ENCODE measurements at places on chromosomes 1 and 21.

DNA sequence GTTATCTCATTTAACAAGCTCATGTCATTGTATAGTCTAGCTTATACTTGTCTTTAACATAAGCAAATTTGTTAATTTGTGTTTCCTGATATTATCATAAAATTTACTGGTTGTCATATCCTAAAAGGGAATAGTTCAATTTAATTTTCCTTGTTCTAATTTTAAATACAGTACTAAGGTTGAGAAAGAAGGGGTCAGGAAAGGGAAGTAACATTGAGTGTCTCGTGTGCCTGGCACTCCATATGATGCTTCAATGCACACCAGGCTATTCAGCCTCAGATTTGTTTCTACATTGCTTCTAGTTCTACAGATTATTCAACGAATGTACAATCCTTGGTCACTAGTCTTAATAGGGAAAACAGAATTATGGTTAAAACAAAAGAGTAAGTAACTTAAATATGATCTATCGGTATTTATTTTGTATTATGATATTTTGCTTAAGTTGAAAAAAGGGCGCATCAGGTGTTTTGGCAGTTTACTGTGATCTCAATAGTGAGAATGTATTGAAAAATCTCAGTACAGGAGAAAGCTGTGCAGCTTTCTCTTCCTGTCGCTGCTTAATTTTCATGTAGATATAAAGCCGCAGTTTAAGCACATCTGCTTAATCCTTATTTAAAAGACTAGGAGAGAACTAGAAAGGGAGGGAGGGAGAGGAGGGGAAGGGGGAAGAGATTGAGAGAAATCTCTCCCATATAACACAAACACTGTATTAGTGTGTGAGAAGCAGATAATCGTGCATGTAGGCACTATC lies 13.0 kb downstream of the PTPRC start:
- no peak for DNase-seq

DNA sequence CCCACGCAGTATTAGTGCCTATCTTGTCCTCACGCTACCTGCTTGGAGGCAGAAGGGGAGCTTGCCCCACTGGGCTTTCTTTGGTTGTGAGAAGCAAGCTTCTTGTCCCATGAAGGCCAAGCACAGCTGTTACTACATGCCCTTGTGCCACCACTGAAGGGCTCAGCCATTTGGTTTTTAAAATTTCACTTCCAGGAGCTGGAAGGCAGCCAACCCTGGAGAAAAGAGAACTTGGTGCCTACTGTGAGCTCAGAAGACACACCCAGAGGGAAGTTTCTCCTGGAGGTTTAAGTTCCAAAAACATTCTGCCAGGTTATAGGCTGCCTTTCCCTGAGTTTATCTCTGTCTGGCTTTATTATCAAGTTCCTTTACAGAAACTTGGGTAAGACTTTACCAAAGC lies 187.4 kb downstream of the SLC35F3 start:
- DNase-seq = no peak

DNA sequence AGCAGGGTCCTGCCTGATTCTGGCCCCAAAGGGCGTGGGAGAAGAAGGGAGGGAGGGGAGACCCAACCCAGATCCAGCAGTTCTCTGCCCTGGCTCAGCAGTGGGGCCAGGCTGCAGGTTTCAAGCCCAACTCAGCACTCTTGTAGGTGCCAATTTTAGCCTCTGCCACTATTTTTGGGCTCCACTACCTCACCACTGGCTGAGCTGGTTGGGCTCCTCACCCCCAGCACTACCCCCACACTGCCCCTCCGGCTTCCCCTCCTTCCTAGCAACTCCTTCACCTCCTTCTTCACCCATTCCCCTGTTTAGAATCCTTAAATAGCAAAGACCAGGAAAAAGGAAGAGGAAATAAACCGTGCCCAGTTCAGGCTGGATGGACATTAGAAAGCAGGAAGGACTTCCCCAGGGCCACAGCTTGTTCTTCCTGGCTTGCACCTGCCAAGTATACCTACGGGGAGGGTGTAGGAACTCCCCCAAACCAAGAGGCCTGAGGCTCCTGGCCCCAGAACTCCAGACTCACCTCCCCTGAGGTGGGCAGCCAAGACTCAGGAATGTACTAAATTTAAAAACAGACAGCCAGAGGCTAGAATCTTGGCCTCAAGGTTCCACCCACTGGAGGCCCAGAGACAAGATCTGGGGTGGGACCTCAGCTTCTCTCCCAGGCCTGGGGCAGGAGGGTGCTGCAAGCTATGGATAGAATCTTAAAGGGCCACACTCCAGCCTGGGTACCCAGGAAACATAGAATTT lies 1.4 kb upstream of the ARHGEF2 start:
- DNase-seq = no peak

- DNase-seq = no peak
Measured at GRCh38 chr1:161932668-161933067, 91.0 kb downstream of the OLFML2B start.

- no peak for DNase-seq
Measured at GRCh38 chr1:210340841-210341240, 12.1 kb downstream of the HHAT start.

DNA sequence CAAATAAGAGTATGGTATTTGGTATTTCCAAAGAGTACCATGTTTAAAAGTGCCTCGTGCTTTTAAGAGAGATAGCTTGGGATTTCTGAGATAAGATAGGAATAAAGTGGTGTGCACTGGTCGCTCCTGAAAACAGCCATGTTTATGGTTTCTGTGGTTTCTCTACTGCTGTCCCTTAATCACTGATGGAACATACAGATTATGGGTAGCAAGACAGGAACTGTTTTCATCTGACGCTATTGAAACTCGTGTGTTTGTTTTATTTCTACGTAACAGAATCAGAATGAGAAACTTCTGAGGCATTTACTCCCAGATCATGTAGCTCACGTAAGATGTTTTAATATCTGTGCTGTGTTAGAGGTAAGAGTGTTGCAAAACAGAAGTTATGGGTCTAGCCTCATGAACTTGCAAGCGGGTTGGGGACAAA lies 126.0 kb downstream of the KIAA0319L start:
- no peak for DNase-seq

DNA sequence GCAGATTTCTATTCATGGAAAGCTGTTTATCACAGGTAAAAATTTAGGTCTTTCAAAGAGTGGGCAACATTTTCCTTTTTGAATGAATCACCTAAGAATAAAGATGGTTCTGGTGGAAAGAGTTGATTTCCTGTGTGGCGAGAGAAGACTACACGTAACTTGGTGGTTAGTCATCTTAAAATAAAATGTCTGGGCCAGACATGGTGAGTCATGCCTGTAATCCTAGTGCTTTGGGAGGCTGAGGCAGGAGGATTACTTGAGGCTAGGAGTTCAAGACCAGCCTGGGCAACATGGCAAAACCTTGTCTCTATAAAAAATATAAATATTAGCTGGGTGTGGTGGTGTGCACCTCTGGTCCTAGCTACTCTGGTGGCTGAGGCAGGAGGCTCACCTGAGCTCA lies 65.7 kb downstream of the DISP1 start:
- DNase-seq = no peak

- DNase-seq = no peak
Measured at GRCh38 chr1:64675718-64676345, 69.0 kb upstream of the RAVER2 start.

- no peak for DNase-seq
Measured at GRCh38 chr1:236416165-236416564, 22.1 kb downstream of the EDARADD start.

DNA sequence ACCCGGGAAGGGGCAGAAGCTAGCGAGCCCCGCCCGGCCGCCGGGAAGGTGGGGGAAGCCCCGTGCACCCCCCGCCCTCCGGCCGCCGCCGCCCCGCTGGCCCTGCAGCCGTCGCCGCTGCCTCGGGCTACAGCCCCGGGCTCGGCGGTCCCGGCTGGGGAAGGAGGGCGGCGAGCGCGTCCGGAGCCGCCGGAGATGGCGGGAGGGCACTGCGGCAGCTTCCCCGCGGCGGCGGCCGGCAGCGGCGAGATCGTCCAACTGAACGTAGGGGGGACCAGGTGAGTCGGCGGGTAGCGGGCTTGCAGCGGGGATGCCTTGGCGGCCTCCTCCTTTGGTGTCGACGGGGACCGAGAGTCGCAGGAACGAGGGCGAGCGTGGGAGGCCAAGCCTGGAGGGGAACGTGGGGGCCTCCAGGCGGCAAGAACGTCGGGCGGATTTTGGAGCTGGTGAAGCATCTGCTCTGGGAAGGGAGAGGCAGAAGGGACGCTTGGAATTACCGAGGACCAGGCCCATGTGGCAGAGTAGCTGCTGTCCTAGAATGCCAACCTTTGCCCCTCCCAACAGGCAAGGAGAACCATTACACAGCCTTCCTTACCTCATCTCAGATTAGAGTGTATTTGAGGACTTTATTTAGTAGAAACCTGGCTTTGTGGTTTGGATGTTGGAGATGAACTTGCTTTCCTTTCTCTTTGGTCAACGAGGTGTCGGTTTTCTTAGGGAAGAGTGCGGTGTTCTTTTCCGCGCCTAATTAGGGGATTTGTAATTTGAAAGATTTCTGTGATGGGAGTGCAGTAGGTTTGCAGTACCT lies 591 bp downstream of the KCTD3 start:
- DNase-seq = peak; percentile 19

DNA sequence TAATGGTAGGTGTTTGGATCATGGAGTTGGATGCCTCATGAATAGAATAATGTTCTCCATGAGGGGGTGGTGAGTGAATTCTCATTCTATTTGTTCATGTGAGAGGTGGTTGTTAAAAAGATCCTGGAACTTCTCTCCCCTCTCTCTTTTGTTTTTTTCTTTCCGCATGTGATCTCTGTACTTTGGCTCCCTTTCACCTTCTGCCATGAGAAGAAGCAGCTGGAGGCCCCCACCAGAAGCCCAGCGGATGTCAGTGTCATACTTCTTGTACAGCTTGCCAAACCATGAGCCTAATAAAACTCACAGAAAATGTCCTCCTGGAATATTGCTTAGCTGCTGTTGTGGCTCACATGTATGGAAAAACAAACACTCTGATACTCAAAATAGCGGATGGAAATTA lies 1212.3 kb upstream of the NCAM2 start:
- no peak for DNase-seq

- DNase-seq = no peak
Measured at GRCh38 chr1:44464361-44464760, 59.3 kb downstream of the RNF220 start.

DNA sequence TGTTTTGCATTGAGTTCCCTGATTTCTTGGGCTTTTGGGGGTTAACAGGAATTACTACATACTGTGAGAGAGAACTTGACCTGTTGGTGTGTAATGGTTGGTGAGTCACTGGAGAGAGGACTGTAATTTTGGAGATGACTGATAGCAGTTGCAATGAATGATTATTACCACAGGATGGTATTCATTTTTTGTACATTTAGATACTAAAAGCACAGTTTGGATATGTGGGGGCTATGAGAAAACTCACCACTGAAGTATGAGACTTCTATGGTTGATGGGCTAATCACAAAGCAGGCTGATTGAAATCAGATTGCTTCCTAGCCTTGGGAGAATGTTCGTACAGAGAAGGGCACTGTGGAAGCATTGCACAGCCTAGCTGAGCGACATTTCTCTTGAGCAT lies 1571.3 kb upstream of the PRMT6 start:
- DNase-seq = no peak

GRCh38 chr1:174800216-174800851 lies 199.4 kb upstream of the CACYBP start:
- no peak for DNase-seq

GRCh38 chr1:187626056-187626455 lies 797.3 kb downstream of the PLA2G4A start:
- DNase-seq = no peak

DNA sequence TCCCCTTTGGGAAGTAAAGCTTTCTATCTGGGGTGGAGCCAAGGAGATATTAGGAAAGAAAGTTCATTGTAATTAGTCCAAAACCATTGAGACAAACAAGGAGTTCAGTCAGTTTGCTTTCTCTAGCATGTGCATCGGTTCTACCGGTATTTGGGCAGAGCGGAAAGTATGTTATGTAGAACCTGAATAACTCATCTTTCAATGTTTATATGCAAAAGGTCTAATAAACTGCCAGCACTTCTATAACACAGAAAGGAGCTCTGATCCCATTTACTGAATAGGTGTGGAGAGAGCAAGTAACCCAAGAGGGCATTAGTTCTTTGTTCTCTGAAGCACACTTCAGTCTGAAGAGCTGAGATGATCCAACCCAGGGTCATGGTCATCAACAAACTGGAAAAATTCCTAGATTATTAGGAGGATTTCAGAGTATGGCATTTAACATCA lies 3.5 kb downstream of the TGFB2 start:
- DNase-seq = no peak

DNA sequence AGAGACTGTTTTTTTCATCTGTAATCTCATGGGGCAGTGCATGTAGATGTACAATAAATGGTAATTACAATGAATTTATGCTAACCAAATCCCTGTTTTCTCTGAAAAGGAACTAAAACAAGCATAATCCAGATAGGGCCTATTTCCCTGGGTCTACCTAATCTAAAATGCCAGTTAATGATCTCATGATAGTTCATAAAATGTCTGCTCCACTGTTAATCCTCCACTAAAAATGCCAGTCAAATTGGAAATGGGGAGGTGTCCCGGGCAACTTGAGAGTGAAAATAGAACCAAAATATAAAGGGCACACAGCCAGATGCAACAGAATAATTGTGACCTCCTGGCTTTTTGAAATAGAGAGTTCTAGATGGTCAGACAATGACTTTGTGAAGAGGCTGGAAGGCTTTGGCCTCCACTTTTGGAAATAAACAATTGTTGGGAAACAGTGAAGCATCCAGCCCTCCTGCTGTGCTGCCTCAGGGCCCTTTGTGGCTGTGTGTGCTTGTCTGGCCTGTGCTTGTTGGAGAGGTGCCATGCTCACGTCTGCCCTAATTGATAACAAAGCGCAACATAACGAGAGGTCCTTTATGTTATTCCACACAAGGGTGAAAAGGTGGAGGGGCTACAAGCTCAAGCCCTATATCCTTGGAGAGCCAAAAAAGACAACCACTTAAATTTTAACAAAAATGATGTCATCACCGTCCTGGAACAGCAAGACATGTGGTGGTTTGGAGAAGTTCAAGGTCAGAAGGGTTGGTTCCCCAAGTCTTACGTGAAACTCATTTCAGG lies 97.7 kb downstream of the ATP5PO start:
- DNase-seq = no peak

- DNase-seq = no peak
Measured at GRCh38 chr21:42833439-42833815, 45.9 kb downstream of the WDR4 start.

- peak; percentile 10 for DNase-seq
Measured at GRCh38 chr1:45721207-45721606, 29.2 kb downstream of the IPP start.

All from retinal pigment epithelial cell (primary cell).